ENCODE measurements at places on chromosomes 2 and 18.

DNA sequence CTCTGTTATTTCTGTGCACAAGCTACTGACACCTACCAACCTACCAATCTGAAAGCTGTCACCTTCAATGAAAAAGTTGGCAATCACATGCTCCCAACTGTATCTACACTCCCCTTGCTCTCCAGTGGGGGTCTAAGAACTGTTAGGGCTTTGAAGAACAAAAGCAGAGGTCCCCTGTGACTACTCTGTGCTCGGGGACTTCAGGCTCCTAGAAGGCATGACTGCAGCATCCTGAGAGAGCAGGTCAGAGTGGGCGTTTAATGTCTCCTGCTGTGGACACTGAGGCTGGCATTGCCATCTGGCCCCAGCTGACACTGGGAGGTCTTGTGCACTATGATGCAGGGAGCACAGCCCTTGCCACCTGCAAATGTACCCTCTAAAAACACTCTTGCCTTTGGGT, 93.3 kb downstream of the ACTR2 start:
- H3K36me3 ChIP-seq, result no peaks in the 10 kb centered on the region
- H3K4me1 ChIP-seq, result peaks cover 18% of the 10 kb centered on the region
- DNase-seq, result no peak
- no peak overlapping the region for H3K4me3 ChIP-seq
- H3K27me3 ChIP-seq, result no peaks in the 10 kb centered on the region
- peak overlapping the region; percentile 96 for H3K27ac ChIP-seq

GRCh38 chr2:29922605-29923004, 1.2 kb upstream of the ALK start:
- DNase-seq, result no peak
- no peak overlapping the region for H3K4me3 ChIP-seq
- no peaks in the 10 kb centered on the region for H3K36me3 ChIP-seq
- H3K4me1 ChIP-seq, result peaks cover 19% of the 10 kb centered on the region
- peaks cover 49% of the 10 kb centered on the region for H3K27me3 ChIP-seq
- no peak overlapping the region for H3K27ac ChIP-seq

GRCh38 chr2:216555274-216555673, 56.6 kb downstream of the RPL37A start:
- no peak for DNase-seq
- no peaks in the 10 kb centered on the region for H3K27me3 ChIP-seq
- no peak overlapping the region for H3K27ac ChIP-seq
- no peaks in the 10 kb centered on the region for H3K36me3 ChIP-seq
- H3K4me3 ChIP-seq, result no peak overlapping the region
- H3K4me1 ChIP-seq, result peaks cover 24% of the 10 kb centered on the region

DNA sequence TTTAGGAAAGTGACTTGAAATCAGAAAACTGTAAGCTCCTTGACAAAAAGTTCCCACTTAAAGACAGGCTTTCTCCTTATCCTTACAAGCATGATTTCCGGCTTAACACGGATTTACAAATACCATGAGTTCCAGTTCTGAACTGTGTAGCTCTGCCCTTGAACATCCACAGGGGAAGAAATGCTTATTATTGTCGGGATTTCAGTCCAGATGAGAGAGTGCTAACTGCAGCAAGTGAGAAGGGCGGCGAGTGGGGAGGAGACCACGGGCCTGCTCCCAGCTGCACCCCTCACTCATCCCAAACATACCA, 73.1 kb downstream of the LRRC30 start:
- H3K4me1 ChIP-seq, result no peaks in the 10 kb centered on the region
- H3K4me3 ChIP-seq, result no peak overlapping the region
- H3K36me3 ChIP-seq, result no peaks in the 10 kb centered on the region
- DNase-seq, result no peak
- H3K27me3 ChIP-seq, result no peaks in the 10 kb centered on the region

DNA sequence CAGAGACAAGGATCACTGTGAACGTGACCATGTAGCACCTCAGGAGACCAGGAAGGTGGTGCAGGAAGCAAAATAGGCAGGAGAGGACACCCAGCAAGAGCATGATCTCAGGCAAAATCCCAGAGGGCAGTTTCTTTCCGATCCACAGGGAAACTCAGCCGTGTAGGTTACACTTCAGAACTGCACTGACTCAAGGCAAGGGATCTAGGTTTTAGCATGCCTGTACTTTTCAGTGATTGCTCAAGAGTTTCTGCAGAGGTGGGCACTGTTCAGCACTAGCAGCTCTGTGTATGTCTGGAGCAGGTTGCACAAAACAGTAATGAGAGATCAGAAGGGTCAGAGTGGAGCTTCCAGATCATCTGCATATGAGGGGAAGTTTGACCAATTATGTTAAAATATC, 116.7 kb upstream of the RNF152 start:
- no peak for DNase-seq
- H3K36me3 ChIP-seq, result no peaks in the 10 kb centered on the region
- H3K27me3 ChIP-seq, result no peaks in the 10 kb centered on the region
- H3K4me1 ChIP-seq, result no peaks in the 10 kb centered on the region
